Psoas muscle (tissue), 8 donors: ENCODE measurements at places on chromosomes 11 and 22. TPM values are rescaled to one million over a fixed set of nuclear protein-coding genes. Genes with fewer than 3 reads are reported as not detected.
A peak's percentile ranks its signal among the peaks of the same experiment; 100 is the strongest.

SCGB1D2 gene
- 8.8 TPM for polyA plus RNA-seq

GRCh38 chr11:113147249-113147648 is 167.1 kb upstream of the TTC12 start:
- DNase-seq = no peak

DNA sequence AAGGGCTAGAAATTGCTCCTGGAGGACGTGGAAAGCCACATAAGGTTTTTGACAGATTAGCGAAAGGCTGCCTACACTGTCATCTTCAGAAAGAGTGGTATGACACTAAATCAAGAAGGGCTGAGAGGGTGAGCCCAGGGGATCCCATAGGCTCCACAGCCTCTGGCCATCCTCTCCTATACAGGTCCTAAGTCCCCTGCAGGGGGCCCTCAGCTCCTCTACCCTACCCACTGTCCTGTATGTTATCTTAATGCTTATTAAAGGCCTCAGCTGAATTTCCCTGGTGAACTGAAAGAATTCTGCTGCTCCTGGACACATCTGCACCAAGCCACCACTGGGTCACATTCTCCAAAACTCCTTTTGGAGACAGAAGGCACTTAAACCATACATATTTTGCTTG is 7.9 kb downstream of the KLHL22 start:
- DNase-seq = peak; percentile 8

- no peak for DNase-seq
Observed at GRCh38 chr11:95014184-95014821, 10.8 kb upstream of the KDM4E start.

APLNR gene
- 0.75 TPM for polyA plus RNA-seq

DNA sequence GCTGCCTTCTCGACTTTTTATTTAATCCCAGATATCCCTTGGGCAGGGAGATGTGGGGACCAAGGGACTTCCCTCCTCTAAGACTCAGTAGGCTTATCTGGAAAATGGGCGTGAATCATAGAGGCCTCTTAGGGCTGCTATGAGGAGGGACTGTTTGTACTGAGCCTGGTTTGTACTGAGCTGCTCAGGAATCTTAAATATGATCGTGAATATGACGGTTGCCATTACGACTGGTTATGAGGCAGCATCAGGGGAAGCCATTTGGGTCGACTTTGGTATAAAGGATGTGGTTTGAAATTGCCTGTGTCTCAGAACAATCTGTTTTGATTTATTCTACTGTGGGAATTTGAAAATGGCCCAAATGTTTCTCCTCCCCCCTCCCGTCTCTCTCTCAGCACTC is 20.6 kb downstream of the TSPAN18 start:
- no peak for DNase-seq

GRCh38 chr11:5892908-5893307 is at the start of gene OR52E5:
OR52E5 (plus strand) TSS chr11:5893208; CDS start chr11:5900777, 7,569 bp downstream.
- no peak for DNase-seq

DNA sequence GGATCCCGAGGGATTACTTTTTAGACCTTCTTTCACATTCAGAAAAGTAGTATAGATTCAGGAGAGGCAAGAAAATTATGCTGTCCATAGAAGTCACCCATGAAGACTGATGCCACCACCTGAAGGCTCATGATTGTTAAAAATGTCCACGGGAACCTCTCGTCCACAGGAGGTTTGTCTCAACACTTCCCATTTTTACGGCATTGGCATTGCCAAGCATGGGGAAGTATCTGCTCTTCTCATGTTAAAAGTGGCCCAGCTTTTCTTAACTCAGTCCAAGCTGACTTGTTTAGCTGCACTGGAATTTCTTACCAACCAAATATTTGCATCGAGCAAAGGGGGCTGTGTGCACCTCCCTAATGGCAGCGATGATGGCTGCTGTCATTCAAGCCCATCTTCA is 9.6 kb downstream of the CDPF1 start:
- DNase-seq = no peak

- no peak for DNase-seq
Observed at GRCh38 chr11:80505771-80506170, 1064.9 kb upstream of the TENM4 start.

GRCh38 chr22:26516503-26516902 is 4.2 kb upstream of the TFIP11 start:
- DNase-seq = no peak

DNA sequence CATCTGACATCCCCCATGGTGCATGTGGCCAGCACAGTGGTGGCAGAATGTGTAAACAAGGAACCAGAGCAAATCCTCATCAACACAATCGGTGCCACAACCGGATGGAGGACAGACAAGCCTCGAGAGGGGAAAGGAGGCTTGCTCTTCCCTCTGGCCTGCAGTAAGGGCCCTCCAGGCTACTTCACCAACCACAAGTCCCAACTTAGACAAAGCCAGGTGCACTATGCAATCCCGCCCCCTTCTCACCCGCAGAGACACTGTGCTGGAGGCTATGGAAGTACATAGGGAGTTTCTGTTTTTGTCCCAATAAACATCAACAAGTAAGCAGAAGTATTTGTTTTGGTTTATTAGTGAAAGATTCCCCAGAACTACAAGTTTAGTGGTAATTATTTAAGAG is 54.3 kb downstream of the SPATA19 start:
- DNase-seq = no peak

DNA sequence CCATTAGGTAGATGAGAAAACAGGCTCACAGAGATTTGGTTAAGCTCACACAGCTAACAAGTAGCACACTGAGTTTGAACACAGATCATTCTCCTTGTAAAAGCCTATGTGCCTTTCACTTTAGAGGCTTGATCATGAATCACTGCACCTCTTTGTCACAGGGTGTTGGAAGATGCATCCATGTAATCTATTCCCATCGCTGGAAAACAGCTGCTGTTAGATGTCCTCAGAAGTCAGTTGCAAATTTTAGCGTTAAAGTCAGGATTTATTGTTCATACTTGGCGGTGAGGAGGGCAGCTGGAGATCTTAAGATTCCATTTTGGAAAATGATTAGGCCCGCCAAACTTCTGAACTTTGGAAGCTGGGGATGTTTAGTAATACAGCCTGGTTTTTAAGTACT is 2.6 kb downstream of the CNTF start:
- DNase-seq = no peak

ME3 gene
- 5.1 TPM for polyA plus RNA-seq

DNA sequence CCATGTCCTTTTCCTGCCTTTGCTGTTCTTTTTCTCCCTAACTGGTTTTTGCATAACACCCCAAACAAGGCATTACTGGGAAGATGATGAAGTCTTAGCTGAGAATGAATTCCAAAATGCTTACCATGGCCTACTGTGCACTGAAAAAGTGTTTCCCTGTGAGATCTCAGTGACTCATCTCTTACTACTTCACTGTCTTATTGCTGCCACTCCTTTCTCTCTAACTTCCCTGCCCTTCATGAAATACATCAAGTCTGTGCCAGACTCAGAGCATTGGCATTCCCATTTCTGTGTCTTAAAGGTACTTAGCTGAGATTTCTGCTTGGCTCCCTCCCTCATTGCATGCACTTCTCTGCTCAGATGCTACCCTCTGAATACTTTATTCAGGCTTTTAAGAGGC is 49.1 kb upstream of the MUC15 start:
- DNase-seq = no peak

CFAP300 gene
- polyA plus RNA-seq = 0.14 TPM

GRCh38 chr11:122354025-122354697 is 238.1 kb upstream of the BLID start:
- no peak for DNase-seq

LMNTD2 gene
- polyA plus RNA-seq = 0.09 TPM

- peak; percentile 26 for DNase-seq
Observed at GRCh38 chr11:118886681-118887111, 3.0 kb downstream of the CXCR5 start.

PGM2L1 gene
- polyA plus RNA-seq = 3.6 TPM

DNA sequence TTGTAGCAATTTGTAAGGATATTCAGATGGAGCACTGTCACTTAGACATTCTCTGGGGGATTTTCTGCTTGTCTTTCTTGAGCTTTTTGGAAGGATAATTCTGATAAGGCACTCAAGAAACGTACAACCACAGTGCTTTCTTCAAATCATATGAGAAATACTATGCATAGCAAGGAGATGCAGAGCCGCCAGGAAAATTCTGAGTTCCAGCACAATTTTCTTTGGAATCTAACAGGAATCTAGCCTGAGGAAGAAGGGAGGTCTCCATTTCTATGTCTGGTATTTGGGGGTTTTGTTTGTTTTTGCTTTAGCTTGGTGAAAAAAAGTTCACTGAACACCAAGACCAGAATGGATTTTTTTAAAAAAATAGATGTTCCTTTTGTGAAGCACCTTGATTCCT is 9.9 kb downstream of the PRSS23 start:
- no peak for DNase-seq

SLC1A2 gene
- polyA plus RNA-seq = 0.05 TPM

LYVE1 gene
- 5.7 TPM for polyA plus RNA-seq

- no peak for DNase-seq
Observed at GRCh38 chr11:71131861-71132260, 120.5 kb downstream of the SHANK2 start.

GRCh38 chr11:64844330-64845128 is at the start of gene CDC42BPG:
CDC42BPG (minus strand) TSS chr11:64844653; CDS start chr11:64844569, 84 bp downstream.
- DNase-seq = no peak

DNA sequence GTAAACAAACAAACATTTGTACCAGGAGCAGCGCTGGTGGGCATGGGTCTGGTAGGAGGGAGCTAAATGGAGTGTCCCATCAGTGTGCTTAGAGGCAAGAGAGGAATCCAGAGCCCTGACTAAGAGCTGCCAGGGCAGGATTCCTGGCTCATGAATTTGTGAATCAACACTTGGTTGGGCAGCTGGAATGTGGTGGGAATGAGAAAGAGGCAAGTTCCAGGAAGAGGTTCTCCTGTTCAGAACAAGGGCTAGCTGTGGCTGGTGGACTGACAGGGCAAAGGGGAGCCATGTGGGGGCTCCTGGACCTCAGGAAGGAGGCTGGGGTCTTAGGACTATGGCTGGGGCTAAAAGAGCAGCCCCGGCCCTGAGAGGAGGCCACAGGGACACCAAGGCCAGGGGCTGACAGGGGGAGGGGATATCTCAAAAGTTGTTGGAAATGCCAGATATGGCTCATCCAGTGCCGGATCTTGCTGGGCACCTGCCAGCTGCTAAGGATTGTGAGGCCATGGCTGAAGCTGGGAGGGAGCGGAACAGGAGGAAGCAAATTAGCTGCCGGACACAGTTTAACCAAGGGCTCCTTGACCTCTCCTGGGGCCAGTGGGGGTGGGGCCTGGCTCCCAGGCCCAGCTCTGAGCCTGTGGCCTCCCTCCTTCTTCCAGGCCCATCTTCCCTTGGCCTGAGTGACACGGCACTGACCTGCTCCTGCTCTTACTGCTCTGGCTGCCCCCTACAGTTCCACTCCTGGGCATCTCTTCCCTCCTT is 14.6 kb upstream of the P2RY6 start:
- no peak for DNase-seq

GRCh38 chr22:44597616-44598015 is 99.6 kb upstream of the RTL6 start:
- DNase-seq = no peak

OR8H1 gene
- polyA plus RNA-seq = not detected

DNA sequence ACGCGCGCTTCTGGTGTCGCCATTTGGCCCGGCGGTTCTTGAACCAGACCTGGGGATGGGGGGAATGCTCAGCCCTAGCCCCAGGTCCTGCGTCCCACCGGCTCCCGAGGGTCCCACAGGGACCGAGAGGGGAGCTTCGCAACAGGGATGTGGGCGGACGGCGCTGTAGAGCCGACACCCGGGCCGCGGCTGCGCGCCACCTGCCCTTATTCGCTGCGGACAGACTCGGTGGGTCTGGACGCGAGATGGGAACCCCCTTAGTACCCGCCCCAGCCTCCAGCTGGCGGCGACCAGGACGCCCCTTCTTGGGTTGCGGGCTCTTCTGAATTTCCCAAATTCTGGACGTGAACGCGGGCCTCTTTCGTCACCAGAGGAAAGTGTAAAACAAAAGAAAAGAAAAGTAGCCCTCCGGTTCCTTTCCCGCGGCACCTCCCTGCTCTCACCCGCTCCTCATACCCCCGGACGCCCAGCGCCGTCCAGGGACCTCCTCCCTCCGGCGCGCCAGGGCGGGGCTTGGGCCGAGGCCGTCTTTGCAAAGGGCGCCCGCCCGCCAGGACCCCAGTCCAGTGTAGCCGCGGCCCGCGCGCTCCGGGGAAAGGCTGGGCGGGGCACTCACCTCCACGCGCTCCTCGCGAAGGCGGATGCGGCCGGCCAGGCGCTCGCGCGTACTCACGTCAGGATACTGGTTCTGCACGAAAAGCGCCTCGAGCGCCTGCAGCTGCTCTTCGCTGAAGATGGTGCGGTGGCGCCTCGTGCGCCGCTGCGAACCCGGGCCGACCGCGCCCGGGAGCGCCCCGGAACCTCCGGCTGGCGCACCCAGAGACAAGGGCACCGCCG is 827 bp downstream of the GSC2 start:
- no peak for DNase-seq

DNA sequence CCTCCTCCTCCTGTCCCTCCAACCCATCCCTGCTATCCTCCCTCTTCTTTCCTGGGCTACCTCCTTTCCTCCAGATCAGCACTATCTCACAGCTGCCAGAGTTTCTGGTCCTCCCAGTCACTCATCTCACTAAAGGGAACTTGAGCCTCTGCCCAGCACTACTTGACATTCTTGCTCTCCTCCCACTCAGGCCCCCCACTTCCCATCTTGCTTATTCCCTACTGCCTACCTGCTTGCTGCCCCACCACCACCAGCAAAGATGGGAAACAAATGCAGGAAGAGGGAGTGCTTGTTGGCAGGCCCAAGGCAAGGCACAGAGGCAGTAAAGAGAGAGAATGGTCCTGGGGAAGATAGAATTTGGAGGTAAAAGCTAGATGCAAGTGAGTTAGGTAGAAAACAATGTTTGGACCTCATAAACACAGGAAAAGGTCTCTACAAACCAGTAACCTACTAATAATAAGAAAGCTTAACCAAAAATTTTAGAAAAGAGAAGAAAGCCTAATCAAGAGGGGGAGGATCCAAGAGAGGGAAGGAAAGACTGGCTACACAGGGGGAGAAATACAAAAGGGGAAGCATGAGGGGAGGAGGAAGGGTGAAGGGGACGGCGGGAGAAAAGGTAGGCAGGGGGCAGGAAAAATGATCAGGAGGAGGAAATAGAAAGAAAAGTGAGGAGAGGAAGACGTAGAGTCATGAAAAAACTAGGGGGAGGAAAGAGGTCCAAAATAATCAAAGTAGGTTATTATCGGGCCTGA is 63.6 kb downstream of the PAK1 start:
- DNase-seq = no peak

DNA sequence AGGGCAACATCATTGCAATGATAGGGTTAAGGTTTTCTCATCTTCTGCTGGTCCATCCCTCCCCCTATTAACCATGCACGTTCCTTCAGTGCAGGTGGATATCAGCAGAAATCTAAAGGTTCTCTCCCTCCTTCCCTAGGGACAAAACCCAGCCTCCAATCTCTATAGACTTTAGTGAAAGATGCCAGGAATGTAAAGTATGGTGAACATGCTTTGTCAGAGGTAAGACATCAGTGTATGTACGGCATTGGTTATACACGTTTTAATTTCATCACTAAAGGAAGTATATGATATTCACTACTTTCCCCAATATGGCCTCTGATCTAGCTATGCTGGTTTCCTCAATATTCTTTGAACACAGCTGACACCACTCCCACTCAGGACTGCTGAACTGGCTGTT is 81.2 kb upstream of the LDLRAD3 start:
- no peak for DNase-seq

ZP1 gene
- polyA plus RNA-seq = 0.52 TPM

- DNase-seq = no peak
Observed at GRCh38 chr22:43879901-43880540, 11.8 kb downstream of the PNPLA5 start.

PAFAH1B2 gene
- 17.4 TPM for polyA plus RNA-seq

GRCh38 chr11:104191124-104191523 is 27.2 kb upstream of the PDGFD start:
- DNase-seq = no peak

GRCh38 chr22:27809226-27809603 is 7.7 kb upstream of the MN1 start:
- DNase-seq = no peak
